ENCODE measurements at places on chromosomes 4 and X. TPM values are rescaled to one million over a fixed set of nuclear protein-coding genes. Genes with fewer than 3 reads are reported as not detected.

The STBD1 gene
- 1.1 TPM for polyA plus RNA-seq

The RXFP1 gene
- 0.02 TPM for polyA plus RNA-seq

The ASB5 gene
- polyA plus RNA-seq, result 0.34 TPM

GRCh38 chr4:132792310-132792709 lies 356.8 kb upstream of the PCDH10 start:
- no peak overlapping the region for H3K4me3 ChIP-seq
- H3K36me3 ChIP-seq, result no peaks in the 10 kb centered on the region
- no peak overlapping the region for H3K27ac ChIP-seq
- no peaks in the 10 kb centered on the region for H3K27me3 ChIP-seq
- no peaks in the 10 kb centered on the region for H3K4me1 ChIP-seq

- no peak for DNase-seq
- no peak overlapping the region for H3K4me3 ChIP-seq
- no peaks in the 10 kb centered on the region for H3K27me3 ChIP-seq
- no peak overlapping the region for H3K27ac ChIP-seq
- no peaks in the 10 kb centered on the region for H3K36me3 ChIP-seq
These were observed 21.3 kb downstream of the ZNF721 start for GRCh38 chr4:477686-478085.

GRCh38 chr4:14317351-14317750 lies 684.9 kb upstream of the CPEB2 start:
- no peaks in the 10 kb centered on the region for H3K4me1 ChIP-seq
- H3K36me3 ChIP-seq, result no peaks in the 10 kb centered on the region
- H3K4me3 ChIP-seq, result no peak overlapping the region
- no peak for DNase-seq
